Activated naive CD4-positive, alpha-beta T cell treated with Interleukin-2 at 50 U/mL for 16 hours (primary cell): ENCODE measurements at places on chromosomes 11 and 22.

- no peak for DNase-seq
Measured at GRCh38 chr11:38123673-38124072, 1525.6 kb upstream of the RAG2 start.

DNA sequence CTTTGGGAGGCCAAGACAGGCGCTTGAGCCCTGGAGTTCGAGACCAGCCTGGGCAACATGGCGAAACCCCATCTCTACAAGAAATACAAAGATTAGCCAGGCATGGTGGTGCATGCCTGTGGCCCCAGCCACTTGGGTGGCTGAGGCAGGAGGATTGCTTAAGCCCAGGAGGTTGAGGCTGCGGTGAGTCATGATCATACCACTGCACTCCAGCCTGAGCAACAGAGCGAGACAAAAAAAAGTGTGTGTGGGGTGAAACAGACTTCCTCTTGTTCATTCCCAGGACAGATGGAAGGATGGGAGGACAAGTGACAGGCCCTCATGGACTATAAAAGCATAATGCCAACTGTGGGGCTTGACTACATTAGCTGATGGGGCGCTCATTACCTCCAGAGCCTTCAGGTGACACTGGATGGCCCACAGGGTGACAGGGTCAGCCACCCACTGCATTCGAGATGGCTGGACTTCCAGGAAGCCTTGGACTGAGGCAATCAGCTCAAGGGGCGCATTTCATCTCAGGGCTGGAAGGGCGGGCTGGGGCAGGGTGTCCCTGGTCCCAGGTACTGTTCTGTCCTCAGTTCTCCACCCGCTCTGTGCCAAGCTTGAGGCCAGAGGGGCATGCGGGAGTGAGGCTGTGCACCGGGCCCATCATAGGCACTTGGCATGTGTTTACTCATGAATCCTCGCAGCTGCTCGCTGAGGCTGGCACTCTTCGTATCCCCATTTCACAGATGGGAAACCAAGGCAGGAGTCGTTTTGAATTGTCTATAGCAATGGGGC, 12.5 kb downstream of the NPTXR start:
- DNase-seq: no peak

DNA sequence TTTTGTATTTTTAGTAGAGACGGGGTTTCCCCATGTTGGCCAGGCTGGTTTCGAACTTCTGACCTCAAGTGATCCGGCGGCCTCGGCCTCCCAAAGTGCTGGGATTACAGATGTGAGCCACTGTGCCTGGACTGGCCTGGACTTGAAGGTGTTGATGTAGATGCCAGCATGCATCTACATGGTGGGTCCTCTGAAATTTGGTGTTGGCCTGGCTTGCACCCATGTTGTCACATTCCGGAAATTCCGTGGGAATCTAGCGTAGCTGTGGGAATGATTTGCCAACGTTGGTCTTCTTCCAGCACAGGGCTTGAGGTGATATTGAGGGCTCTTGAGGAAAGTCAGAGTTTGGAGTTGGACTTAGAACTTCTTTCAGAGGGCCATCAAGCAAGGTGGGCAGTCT, 6.5 kb downstream of the PACS1 start:
- DNase-seq: no peak

- DNase-seq: no peak
Measured at GRCh38 chr11:1055109-1055703, 18.7 kb upstream of the MUC6 start.

GRCh38 chr11:88175569-88176075, 379 bp upstream of the RAB38 start:
- DNase-seq: no peak

DNA sequence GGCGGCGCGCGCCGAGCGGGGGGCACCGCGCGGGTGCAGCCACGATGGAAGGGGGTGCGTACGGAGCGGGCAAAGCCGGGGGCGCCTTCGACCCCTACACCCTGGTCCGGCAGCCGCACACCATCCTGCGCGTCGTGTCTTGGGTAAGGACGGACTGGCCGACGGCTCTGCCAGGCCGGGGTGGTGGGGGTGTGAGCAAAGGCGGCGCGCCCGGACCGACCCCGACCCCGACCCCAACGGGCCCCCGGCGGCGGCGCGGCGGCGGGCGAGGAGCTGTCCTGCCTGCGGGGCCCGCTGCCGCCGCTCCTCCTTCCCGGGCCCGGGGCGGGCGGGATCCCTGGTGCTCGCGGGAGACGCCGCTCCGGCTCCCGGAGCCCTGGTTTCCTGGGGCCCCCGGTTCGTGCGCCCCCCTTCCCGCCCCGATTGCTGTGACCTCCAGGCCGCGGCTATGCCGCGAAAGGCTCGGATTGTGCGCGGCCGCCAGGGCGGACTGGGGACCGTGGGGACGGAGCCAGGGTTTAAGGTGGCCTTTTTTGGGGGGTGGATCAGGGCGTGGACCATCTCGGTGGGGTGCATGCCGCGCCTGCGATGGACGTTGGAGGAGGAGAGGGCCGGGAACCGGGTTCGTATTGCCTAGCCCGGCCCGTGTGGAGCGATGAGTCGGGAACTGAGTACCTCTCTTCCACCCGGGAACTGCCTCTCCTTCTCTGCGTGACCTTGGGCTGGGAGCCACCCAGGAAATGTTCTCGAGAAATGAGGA, at the start of gene SYNGR1:
Gene SYNGR1 (plus strand): TSS at position 25 of the 760 bp plus-strand sequence. CDS start 20 bp downstream, at position 45.
- no peak for DNase-seq
